GM23248 (cell line): ENCODE measurements at places on chromosomes 4 and X. TPM values are rescaled to one million over a fixed set of nuclear protein-coding genes. Genes with fewer than 3 reads are reported as not detected.

GRCh38 chr4:101419336-101420135 lies 72.2 kb upstream of the PPP3CA start:
- DNase-seq, result no peak
- no peaks in the 10 kb centered on the region for H3K27me3 ChIP-seq
- H3K27ac ChIP-seq, result no peak overlapping the region
- H3K36me3 ChIP-seq, result no peaks in the 10 kb centered on the region
- H3K4me1 ChIP-seq, result no peaks in the 10 kb centered on the region

DNA sequence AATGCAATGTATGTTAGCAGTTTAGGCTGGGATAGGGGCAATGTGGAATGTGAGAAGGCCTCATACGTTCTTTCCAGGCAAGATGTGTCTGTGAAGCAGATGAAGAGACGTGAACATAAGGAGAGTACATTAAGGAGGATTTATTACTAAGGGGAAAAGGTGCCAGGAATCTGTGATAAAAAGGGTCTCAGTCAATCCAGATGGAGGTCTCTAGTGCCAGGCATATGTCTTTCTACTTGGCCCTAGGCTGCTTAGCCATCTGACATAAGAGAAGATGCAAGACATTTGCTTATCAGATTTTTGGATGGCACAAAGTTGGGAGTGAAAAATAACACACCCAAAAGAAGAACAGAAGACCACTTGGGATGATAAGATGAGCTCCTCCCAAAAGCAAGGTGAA lies 93.0 kb upstream of the PRKG2 start:
- no peaks in the 10 kb centered on the region for H3K36me3 ChIP-seq
- H3K4me1 ChIP-seq, result no peaks in the 10 kb centered on the region
- H3K4me3 ChIP-seq, result no peak overlapping the region

DNA sequence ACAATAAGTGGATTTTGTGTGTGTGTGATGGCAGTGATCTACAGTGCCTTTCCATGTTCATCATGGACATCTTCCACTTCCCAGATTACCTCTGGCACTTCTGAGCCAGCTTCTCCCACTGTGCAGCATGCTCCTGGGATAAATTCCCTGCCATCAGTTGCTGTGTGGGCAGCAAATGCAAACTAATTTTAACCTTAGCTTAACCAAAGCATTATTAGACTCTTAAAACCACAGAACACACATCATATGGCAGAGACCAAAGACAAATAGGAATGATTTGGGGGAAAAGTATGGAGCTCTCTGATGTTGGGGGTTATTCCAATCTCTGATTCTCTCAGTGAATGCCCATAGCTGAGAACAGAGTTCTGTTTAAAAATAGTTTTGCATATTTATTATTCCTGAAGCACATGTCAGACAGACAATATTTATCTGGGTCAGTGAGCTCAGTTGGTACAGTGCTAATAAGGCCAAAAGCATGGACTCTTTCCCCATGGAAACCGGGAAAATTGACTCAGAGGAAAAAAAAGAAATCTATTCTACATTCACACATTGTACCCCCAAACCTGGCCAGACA lies 567.4 kb downstream of the IQCM start:
- no peaks in the 10 kb centered on the region for H3K27me3 ChIP-seq
- H3K27ac ChIP-seq, result no peak overlapping the region
- H3K4me3 ChIP-seq, result no peak overlapping the region
- DNase-seq, result no peak

The CLCN4 gene
- total RNA-seq, result 0.89 and 0.97 TPM in 2 replicates

The STPG2 gene
- 0.32 TPM in 1 of 2 replicates, not detected in the other for total RNA-seq

The ITGB1BP2 gene
- 0.22 and 0.25 TPM in 2 replicates for total RNA-seq

The SYN1 gene
- total RNA-seq, result not detected in 2 replicates
